ENCODE measurements at places on chromosomes 16 and 17. TPM values are rescaled to one million over a fixed set of nuclear protein-coding genes. Genes with fewer than 3 reads are reported as not detected.

ZNRF1 gene
- 9.3 TPM for total RNA-seq

FADS6 gene
- total RNA-seq: 0.36 TPM

TMIGD1 gene
- total RNA-seq: not detected

GRCh38 chr16:58773870-58774269 is 39.8 kb upstream of the GOT2 start:
- H3K4me3 ChIP-seq: no peak overlapping the region
- H3K36me3 ChIP-seq: no peaks in the 10 kb centered on the region
- H3K27ac ChIP-seq: no peak overlapping the region
- H3K4me1 ChIP-seq: no peaks in the 10 kb centered on the region
- H3K27me3 ChIP-seq: no peaks in the 10 kb centered on the region

GRCh38 chr16:9964426-9964825 is 217.8 kb downstream of the GRIN2A start:
- H3K4me3 ChIP-seq: no peak overlapping the region
- H3K27ac ChIP-seq: no peak overlapping the region
- H3K4me1 ChIP-seq: peaks cover 6% of the 10 kb centered on the region
- H3K36me3 ChIP-seq: no peaks in the 10 kb centered on the region
- no peak for DNase-seq

- no peak overlapping the region for H3K27ac ChIP-seq
- DNase-seq: no peak
- no peaks in the 10 kb centered on the region for H3K4me1 ChIP-seq
- no peaks in the 10 kb centered on the region for H3K27me3 ChIP-seq
- H3K36me3 ChIP-seq: no peaks in the 10 kb centered on the region
- no peak overlapping the region for H3K4me3 ChIP-seq
Observed at GRCh38 chr16:52090080-52090479, 456.9 kb downstream of the TOX3 start.

DNA sequence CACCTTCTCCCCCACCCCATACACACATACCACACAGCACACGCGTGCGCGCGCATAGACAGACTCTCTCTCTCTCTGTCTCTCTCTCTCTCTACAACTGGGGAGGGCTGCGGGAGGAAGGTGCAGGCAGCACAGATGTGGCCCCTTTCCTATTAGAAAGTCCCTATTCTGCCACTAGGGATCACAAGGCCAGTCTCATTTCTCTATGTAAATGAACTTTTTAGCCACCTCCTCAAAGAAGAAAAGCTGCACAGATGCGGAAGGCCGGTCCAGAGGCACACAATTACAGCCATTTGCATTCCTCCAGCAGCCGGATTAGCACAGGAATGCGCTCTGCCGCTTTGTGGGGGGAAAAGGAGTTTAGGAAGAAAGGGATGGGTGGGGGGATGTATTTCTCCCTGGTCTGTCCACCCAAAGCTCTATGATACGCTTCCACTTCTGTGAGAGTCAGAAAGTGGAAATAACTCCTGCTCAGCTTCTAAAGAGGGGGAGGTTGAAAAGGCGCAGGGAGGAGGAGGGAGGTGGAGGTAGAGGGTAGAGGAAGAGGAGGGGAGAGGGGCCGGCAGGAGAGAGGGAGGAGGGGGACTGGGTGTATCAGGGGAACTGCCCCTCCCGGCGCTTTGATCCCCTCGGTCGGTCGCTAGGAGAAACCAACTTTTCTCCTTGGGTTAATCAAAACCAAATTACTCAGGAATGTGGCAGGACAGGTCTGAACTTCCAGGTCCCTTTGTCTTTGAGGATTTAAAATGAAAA is 11.7 kb downstream of the ZFHX3 start:
- no peaks in the 10 kb centered on the region for H3K36me3 ChIP-seq
- peak overlapping the region; percentile 93 for H3K27ac ChIP-seq
- H3K4me3 ChIP-seq: peak overlapping the region; percentile 37
- peak; percentile 96 for DNase-seq
- H3K27me3 ChIP-seq: peaks cover 87% of the 10 kb centered on the region
- H3K4me1 ChIP-seq: peaks cover 78% of the 10 kb centered on the region

DNA sequence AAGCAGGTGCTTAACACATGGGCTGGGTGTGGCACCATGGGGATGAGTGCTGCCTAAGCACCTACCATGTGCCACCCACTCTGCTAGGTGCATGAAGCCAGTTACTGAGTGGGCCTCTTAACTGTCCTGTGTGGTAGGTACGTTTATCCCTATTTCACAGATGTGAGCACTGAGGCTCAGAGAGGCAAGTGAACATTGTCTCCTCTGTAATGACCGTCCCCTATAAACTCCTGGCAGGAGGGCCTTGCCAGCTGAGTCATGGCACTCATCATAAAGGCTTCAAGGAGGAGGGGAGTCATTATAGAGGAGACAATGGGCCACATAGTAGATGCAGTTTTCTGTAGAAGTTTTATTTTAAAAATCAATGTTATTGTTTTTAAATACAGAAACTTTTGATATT is 79.1 kb downstream of the RAB11FIP4 start:
- H3K27ac ChIP-seq: no peak overlapping the region
- H3K4me1 ChIP-seq: peaks cover 21% of the 10 kb centered on the region
- H3K4me3 ChIP-seq: no peak overlapping the region
- H3K36me3 ChIP-seq: no peaks in the 10 kb centered on the region
- no peaks in the 10 kb centered on the region for H3K27me3 ChIP-seq
- no peak for DNase-seq

- no peak overlapping the region for H3K4me3 ChIP-seq
- H3K27ac ChIP-seq: no peak overlapping the region
- H3K27me3 ChIP-seq: peaks cover 5% of the 10 kb centered on the region
Observed at GRCh38 chr16:27839419-27839818, 224.1 kb downstream of the GSG1L start.

DNA sequence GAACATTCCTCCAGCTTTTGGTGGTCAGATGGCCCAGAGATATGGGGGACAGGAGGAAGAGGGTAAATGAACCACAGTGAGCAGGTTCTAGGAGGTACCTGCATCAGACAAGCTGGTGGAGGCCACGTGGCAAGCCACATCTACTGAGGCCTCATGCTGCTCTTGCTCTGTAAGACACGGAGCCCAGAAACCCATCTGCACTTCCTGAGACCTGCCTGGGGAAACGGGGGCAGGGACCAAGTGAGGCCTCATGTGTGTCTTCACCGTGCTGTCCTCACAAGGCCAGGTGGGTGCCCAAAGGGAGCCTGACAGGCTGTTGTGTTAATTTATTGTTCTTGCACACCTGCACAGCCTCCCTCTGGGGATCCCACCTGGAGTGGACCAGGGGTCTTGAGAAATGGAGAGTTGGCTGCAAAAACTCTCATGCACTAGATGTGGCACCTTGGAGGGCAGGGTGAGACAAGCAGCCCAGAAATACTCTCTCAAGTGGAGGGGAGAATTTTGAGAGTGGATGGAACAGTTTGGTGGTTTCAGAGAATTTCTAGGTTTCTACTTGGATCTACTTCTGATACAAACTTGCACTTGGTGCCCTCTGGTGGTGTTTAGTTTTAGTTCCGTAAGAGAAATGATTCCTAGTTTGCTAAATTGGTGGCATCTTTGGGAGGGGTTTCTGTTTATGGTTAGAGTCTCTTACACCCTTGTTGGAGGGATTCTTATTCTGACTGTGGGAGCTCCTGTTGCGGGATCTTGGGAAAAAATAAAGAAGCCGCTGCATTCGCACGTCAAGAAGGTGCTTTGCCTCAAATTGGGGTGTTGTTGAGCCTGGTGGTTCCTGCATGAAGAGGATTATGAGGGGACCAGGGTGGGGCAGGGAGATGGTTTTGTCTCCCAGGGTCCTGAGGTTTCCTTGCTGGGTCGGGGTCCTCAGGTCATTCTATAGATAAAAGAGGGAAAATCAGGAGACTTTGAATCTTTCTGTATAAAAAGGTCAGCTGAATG is 47.5 kb downstream of the SLC6A2 start:
- H3K27me3 ChIP-seq: no peaks in the 10 kb centered on the region
- H3K27ac ChIP-seq: no peak overlapping the region
- no peak overlapping the region for H3K4me3 ChIP-seq
- DNase-seq: peak; percentile 68
- no peaks in the 10 kb centered on the region for H3K4me1 ChIP-seq

SLC38A8 gene
- total RNA-seq: not detected

GRCh38 chr17:82350182-82351030 is 8.6 kb upstream of the TEX19 start:
- no peaks in the 10 kb centered on the region for H3K27me3 ChIP-seq
- H3K27ac ChIP-seq: no peak overlapping the region
